Stimulated activated CD8-positive, alpha-beta memory T cell treated with anti-CD3 and anti-CD28 coated beads, Interleukin-15, amount 100 ng/mL, for 4 hours (primary cell): ENCODE measurements at places on chromosomes 2 and 18.
A peak's percentile ranks its signal among the peaks of the same experiment; 100 is the strongest.

DNA sequence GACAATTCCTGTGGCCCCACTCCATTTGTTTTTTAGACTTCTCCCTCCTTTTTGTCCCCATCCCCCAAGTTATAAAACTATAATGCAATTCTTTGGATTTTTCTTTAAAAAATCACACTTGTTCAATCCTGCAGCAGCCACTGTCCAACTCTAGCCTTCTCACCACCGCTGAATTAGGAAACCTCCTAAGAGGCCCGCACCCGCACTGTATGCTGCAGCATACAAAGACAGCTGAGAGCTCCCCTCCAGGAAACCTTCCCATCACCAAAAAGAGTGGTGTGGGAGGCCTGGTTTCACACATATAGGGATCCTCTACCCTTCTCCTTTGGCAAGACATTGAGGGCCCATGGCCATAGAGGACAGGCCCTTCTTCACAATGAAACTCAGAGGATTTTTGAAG lies 2.9 kb downstream of the PCGF1 start:
- no peak for DNase-seq

DNA sequence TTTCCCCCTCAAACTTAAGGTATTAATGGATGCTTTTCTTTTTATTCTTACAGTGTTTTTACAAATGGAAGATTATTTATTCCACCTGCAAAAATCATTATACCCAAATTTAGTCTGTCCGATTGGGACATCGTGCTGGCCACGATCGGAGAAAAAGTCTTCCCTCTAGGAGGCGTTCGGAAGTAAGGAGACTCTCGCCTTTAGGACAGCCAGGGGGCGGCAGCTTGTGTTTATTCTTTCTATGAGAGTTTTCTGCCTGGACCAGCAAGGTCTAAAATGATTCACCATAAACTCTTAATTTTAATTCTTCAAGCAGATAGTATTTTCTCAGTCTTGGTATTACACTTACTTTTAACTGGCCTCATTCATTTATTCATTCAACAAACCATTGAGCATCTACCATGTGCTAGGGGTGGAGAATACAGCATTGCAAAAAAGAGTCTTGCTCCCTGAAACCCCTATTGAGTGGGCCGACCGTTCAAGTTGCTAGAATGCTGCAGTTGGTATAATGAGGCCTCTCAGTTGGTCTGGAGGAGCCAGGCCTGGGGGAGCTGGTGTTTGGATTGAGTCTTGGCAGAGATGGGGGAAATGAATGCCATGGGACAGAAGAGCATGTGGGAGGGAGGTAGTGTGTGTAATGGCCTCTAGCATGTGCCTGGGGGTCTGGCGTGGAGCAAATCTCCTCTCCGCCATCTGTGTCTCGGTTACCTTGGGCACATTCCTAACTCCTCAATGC lies 38.7 kb downstream of the DCDC2C start:
- no peak for DNase-seq

DNA sequence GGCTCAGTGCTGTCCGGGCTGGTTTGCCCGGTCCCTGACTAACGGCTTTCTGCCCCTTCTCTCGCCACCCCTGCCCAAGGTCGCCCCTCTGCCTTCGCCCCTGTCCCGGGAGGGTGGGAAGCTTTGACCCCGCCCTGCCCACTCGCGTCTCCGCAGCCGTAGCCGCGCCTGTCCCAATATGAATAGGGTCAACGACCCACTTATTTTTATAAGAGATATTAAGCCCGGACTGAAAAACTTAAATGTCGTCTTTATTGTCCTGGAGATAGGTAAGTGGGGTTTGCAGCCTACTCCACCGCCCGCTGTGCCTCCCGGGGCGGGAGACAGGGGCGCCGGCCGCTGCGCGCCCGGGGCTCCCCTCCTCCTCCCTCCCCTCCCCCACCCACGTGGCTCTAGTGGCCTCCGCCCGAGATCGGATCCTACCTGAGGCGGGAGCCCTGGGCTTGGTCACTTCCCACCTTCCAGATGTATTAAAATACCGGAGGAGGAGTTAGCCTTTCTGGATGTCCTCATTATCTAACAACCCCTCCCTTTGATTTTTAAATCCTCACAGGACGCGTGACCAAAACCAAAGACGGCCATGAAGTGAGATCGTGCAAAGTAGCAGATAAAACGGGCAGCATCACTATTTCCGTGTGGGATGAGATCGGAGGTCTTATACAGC lies 633 bp downstream of the NABP1 start:
- peak; percentile 42 for DNase-seq

DNA sequence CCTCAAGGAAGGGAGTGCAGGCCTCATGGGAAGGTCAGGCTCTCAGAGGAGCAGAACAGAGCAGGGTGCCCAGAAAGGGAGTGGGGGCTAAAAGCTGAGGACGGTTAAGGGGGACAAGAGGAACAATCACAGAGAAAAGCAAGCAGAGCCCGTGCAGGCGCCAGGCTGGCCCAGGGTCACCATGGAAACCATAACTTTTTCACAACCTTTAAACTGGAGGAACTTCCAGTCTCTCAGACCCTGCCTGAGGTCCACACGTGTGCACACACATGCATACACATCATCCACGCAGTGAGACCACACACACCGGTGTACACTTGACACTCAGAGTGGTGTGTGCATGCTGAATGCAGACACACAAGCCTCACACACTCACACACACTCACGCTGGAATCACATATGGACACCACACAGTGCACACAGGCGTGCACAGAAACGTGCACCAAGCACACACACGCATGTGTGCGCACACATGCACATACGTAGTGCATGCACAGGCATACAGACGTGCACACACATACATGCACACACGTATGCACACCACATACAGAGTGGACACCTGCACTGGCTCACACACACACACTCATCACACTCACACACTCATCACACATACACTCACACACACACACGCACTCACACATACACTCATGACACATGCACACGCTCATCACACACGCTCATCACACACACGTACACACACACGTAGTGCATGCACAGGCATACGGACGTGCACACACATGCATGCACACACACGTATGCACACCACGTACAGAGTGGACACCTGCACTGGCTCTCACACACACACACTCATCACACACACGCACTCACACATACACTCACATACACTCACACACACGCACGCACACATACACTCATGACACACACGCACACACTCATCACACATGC lies 37.2 kb upstream of the SNED1 start:
- DNase-seq, result no peak

DNA sequence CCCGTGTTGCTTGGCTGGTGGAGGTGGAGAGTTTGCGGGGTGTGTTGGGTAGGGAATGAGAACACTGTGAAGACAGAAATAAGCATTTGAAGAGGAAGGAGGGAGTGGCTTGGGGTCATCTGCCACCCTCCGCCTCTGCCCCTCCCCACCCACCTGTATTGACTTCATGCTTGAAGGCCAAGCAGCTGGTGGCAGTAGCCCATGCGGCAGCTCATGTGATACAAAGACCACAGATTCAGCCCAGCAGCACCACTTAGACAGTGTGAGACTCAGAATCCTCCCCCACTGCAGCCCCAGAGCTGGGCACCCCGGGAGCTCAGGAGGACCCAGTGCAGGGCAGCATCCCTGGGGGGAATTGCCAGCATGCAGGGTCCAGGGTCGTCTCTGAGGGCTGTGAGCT lies 15.4 kb downstream of the NPPC start:
- no peak for DNase-seq

GRCh38 chr2:46147626-46148368 lies 149.4 kb upstream of the EPAS1 start:
- DNase-seq, result no peak

DNA sequence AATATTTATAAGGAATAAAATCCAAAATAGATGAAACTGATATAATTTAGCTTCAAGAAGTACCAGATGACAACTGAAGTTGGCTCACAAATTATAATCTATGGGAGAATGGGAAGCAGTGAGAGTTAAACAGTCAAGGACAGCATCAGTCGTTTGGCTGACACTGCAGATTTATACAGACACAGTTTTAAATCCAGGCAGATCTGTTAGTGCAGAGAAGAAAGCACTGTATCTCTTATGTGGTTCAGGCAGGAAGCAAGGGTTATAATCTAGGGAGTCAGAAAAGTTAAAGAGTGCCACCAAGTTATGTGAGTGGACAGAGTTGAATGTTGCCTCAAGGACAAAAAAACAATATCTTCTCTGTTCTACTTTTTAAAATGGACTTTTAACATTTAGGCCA lies 880.2 kb downstream of the TSN start:
- DNase-seq, result no peak

DNA sequence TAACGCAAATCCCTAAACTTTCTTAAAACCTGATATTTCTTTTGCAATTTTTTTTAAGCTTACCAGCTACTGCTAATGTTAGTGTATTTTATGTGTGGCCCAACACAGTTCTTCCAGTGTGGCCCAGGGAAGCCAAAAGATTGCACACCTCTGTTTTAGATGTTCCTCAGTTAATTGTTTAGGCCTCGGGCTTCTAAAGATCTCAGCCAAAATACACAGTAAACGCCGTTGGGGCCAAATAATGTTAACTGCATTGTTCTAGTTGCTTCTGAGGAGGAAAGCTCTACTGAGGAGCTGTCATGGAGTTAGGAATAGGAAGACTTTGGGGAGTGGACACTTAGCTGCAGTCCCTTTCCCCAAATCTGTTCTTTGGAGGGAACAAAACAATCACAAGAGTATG lies 2.0 kb downstream of the HSPE1 start:
- no peak for DNase-seq

GRCh38 chr2:11527001-11527400 lies 6.8 kb upstream of the GREB1 start:
- no peak for DNase-seq

GRCh38 chr2:103169861-103170260 lies 408.0 kb downstream of the TMEM182 start:
- DNase-seq, result no peak

DNA sequence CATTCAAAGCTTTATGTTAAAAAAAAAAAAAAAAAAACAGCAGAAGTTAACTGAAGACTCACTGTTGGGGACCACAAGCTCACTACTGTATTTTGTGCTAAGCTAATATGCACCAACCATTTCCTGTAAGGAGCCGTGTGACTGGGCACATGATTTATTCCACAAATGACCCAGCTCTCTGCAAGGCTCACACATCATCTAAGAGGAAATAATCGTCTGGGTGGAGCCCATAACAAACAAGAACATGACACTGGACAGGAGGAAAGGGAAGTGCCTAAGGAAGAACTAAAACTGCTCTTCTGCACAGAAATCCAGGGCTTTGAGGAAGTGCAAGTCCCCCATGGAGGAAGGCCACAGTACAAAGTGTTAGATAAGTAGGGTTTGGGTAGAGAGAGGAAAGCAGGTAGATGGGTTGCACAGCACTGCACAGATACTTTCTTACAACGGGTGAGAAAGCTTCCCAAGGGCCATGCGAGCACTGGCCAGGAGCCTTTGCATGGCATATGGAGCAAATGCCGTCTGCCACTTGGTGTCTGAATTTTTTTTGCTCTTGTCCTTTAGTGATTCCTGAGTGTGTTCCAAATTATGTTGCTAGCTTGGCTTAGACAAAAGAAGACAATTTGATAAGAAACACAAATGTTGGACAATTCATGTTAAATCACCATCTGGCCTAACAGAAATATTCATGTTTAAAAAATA lies 24.4 kb downstream of the NFE2L2 start:
- DNase-seq, result no peak

- no peak for DNase-seq
These were observed 108.1 kb downstream of the UGGT1 start for GRCh38 chr2:128199141-128199540.

GRCh38 chr2:134448650-134449049 lies 194.8 kb downstream of the MGAT5 start:
- no peak for DNase-seq

- DNase-seq, result no peak
These were observed 316.2 kb downstream of the GBX2 start for GRCh38 chr2:235851828-235852525.

DNA sequence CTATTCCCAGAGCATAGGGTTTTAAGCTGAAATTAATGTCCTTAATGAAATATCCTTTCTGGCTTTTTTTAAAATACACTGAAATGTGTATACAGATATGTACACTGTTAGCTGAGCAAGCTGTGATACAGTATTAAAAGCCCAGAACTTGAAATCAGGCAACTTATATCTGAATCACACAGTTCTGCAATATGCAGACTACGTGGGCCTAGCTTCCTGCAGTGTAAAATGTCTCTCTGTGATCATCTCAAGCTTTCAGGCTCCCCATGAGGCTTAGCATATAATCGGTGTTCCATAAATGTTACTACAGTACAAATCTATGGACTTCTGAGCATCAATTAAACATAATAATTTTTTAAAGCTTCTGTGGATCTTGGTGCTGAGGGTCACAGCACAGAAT lies 8.2 kb downstream of the FBXO15 start:
- DNase-seq, result no peak

DNA sequence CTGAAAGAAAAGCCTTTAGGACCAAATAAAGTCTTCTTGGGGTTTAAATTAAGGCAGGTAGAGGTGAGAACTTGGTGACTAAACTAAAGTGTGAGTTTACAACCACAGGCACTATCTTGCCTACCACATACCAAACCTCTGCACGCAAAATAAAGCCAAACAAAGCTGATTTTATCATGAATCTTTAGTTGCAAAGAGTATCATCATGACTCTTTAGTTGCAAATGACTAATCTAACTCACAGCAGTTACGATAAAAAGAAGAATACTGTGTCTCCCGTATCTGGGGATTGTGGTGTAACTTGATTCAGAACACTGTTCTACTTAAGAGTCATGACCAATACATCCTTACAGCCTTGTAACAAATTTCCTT lies 11.2 kb downstream of the CFAP210 start:
- no peak for DNase-seq

- no peak for DNase-seq
These were observed 340.3 kb downstream of the CYRIA start for GRCh38 chr2:16325016-16325975.

DNA sequence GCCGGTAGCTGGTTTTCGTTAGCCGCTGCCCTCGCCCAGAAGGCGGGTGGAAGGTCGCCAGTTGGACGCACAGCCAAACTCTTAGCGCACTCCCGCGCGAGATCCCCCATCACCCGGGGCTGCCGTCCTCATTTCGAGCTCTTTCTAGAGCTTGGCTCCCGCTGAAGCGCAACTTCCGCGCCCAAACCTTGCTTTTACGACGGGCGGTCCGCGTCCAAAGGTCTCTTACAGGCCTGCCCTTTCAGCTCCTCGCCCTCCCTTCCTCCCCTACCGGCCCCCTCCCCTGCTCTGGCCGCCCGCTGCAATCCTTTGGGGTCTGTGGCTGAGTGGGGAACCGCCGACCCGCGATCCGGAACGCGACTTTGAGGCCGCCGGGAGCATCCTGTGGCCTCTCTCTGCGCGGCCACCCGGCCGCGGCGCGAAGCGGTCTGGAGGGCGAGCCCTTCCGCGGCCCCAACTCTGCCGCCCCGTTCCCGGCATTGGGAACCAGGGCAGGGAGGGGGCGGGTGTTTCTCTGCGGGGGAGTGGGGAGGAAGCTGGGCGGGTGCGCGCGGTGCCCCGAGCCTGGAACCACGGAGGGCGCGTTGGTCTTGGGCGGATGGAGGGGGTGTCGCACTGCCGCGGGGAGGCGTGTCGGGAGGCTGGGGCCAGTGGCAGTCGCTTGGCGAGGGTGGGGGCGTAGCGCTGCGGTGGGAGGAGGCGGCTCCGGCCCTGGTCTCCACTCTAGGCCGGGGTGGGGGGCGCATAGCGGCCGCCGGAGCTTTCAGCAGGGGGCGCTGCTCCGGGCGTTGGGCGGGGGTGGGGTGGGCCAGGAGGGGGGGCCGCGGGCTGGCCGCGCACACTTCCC lies at the start of gene GDF7:
TSS of gene GDF7 (plus strand) at position 841 of the 847 bp plus-strand sequence. CDS start 96 bp downstream, outside the sequence.
- no peak for DNase-seq
